ENCODE measurements at places on chromosomes 16 and 17.

- no peak for DNase-seq
Measured at GRCh38 chr16:56700631-56701030, 18.4 kb downstream of the MT1X start.

GRCh38 chr16:48949636-48950035 is 332.0 kb downstream of the CBLN1 start:
- DNase-seq = no peak

GRCh38 chr17:29661213-29661612 is 38.5 kb upstream of the CORO6 start:
- peak; percentile 28 for DNase-seq

- peak; percentile 7 for DNase-seq
Measured at GRCh38 chr17:7858522-7858810, 663 bp downstream of the CYB5D1 start.

DNA sequence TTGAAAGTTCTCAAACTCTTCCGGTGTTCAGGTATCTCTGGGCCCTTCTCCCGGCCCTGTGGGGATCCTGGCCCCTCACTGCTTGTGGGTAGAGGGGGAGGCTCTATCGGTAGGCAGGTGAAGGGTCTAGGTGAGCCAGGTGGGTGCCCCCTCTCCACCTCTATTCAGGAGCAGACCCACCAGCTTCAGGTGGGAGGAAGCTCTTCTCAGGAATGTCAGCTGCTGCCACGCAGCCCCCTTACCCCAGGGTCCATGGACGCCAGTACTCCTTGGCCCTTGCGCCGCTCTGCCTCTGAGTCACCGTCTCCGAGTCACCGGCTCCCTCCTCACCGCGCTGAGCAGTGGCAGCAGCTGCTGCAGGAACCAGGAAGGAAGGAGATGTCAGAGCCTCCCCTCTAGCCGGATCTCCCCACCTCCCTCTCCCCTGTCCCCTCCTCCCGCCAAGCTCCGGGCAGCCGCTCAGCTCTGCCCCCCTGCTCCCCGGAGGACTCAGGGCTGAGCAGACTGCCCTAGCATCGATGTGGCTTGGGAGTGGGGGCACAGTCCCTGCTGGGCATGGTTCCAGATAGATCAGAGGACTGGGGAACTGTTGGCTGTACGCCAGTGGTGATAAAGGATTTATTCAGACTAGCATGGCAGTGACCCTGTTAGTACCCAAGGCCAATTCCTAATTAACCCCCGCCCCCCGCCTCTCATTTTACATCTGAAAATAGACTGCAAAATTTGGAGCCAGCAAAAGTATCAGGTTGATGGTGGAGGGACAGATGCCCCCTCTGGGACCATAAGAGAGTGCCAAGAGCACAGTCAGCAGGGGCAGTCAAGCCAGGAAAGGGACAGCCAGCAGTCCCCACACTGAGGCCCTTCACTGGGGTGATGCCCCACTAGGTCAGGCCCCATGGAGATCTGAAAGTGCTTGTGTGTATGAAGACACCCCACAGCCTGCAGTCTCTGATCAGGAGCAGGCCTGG is at the start of gene OSBPL7:
TSS of gene OSBPL7 (minus strand) at position 371 of the 968 bp plus-strand sequence. CDS start 1,516 bp downstream, outside the sequence.
- peak; percentile 87 for DNase-seq

- no peak for DNase-seq
Measured at GRCh38 chr16:8110572-8111514, 479.5 kb downstream of the TMEM114 start.

- DNase-seq = peak; percentile 77
Measured at GRCh38 chr17:49031965-49032928, 35.1 kb downstream of the IGF2BP1 start.

DNA sequence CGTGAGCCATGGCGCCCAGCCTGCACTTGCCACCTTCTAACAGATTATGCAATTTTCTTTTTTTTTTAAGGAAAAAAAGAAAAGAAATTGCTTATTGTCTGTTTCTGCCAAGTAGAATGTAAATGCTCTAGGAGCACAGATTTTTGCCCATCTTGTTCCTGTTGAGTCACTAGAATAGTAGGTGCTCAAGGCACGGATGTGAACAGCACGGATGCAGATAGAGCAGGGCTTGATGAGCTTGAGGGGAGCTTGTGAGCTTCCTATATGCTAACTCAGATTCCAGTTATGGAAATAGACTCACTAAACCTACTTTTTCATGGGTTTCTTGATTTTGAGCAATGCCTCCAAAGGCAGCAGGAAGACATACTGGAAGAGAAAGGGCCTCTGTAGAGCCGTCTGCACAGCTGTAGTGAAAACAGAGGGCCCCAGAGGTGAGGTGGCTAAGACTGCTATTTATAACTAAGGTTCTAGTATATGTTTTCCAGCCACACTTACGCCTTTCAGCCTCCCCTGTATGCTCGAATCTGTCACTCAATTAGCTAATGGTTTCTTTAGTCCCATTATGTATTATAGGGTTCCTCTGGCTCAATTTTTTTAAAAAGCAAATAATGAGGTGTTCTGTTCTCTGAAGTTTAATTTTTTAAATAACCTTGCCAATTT is 72.8 kb downstream of the WWP2 start:
- DNase-seq = no peak

DNA sequence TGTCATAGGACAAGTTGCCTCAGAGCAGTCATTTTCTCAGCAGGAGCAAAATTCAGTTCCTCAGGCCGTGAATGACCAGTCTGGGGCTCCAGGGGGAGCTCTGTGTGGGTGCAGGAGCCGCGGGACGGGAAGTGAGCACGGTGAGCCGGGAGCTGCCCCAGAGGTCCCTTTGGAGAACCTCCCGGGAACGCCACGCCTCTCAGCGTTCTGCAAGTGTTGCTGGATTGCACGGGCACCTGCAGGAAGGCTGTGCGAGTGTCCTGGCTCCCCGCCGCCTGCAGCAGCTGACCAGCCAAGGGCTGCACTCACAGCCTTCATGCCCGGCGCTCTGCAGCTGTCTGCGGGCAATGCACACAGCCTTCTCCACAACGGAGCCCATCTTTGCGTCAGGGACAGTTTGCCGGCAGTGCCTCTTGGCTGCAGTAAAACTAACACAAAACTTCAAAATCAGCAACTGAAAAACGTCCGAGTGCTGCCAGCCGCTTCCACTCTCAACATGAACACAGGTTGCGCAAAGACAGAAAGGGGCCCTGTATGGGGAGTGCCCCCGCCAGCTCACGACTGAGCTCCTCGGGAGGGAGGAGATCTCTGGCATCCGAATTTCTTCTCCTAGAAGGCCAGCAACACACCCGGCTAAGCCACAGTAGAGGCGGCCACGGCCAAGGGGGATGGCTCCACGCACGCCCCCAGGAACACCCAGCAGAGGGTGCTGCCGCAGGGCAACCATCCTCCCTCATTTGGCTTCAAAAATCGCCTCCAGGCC is 16.0 kb downstream of the NDUFAF8 start:
- DNase-seq = no peak

- no peak for DNase-seq
Measured at GRCh38 chr16:10827691-10828341, 9.2 kb upstream of the TVP23A start.

DNA sequence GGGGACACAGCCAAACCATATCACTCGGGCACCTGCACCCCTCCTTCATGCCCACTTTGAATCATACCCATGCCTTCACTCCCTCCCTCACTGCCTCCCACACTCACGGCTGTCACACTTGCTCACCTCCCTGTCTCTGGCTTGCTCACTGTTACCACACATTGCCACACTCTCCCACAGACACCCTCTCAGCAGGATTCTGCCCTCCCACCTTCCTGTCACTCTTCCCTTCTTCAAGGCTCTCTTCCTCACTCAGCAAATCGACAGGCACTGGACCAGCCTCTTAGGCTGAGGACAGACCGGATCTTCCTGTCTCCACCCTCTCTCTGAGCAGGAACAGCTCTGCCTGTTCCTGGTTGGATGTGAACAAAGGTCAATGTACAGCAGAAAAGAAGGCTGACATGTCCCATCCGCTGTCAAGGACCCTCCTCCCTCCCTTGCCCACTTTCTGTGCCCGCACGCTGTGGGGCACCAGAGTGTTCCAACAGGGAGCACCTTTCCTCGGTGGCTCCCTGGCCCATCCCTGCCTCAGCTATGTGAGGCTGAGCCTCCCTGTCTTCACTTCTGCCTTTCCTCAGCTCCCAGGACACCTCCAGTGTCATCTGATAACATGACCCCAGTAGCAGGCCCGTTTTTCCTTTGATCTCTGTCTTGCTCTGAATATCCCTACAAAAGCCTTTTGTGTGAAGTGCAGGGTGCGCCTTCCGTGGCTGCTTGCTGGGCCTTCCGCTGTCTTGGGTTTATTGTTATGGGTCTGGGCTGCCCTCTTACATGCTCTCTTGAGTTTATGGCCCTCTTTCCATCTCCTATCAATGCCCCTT is 47.0 kb downstream of the CCDC182 start:
- DNase-seq = no peak

DNA sequence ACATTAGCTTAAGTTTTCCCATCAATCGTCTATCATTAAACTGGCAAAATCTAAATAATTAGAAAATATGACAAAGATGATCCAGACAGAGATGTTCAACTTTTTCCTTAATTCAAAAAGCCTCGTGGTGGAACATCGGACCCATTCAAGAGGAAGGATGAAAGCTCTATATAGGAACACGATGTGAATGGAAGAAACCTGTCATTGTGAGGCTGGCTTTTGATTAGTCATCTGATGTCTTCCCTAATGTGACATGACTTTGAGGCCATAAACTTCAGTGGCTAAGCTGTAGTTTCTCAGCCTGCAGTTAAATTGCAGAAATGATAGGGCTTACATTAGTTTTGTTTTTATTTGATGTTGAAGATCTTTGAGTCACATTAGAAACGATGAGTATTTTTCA is 1.0 kb downstream of the AMZ2 start:
- no peak for DNase-seq

DNA sequence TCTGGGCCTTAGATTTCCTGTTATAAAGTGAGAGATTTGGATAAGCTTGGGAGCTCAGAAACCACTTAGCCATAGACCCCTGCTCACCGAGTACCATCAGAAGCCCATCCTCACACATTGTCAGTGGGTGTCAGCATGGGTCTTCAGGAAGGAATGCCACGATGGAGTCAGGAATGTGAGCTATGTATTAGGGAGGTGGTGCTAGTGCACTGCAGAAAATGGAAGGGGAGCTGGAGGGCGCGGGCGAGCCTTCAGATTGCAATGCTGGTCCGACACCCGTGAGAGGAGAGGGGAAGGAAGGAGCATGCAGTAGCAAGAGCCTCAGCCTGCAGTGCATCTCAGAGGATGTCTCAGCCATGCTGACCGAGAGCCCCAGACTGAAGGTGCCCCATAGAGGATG is 294.5 kb downstream of the FOXL1 start:
- DNase-seq = no peak

GRCh38 chr16:27326738-27327585 is 13.2 kb downstream of the IL4R start:
- no peak for DNase-seq

DNA sequence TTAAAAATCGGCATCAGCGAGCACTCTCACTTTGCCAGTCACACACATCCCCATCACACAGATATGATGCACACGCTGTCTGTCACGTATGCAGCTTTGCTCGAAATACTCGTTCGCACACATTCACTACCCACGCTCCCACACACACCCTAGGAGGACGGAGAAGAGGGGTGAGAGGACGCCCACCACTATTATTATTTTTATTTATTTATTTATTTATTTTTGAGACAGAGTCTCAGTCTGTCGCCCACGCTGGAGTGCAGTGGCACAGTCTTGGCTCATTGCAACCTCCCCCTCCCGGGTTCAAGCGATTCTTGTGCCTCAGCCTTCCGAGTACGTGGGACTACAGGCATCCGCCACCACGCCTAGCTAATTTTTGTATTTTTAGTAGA is 30.4 kb downstream of the HASPIN start:
- no peak for DNase-seq

- DNase-seq = no peak
Measured at GRCh38 chr17:17497065-17497844, 1.1 kb upstream of the RASD1 start.

- DNase-seq = no peak
Measured at GRCh38 chr16:66668777-66669444, 27.6 kb downstream of the CMTM4 start.

GRCh38 chr16:14418795-14419225 is 211.2 kb downstream of the PARN start:
- DNase-seq = no peak

GRCh38 chr16:24328835-24329452 is 72.8 kb downstream of the CACNG3 start:
- DNase-seq = no peak

- no peak for DNase-seq
Measured at GRCh38 chr17:71922439-71922838, 198.4 kb upstream of the SOX9 start.

DNA sequence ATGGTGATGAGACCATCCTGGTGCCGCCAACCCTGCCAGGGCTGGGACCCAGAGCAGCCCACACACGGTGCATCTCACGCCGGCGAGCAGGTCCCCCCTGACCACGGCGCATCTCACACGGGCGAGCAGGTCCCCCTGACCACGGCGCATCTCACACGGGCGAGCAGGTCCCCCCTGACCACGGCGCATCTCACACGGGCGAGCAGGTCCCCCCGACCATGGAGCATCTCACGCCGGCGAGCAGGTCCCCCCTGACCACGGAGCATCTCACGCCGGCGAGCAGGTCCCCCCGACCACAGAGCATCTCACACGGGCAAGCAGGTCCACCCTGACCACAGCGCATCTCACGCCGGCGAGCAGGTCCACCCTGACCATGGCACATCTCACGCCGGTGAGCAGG is 59.2 kb downstream of the MRM3 start:
- no peak for DNase-seq

GRCh38 chr16:78072275-78072674 is 27.2 kb upstream of the WWOX start:
- no peak for DNase-seq

DNA sequence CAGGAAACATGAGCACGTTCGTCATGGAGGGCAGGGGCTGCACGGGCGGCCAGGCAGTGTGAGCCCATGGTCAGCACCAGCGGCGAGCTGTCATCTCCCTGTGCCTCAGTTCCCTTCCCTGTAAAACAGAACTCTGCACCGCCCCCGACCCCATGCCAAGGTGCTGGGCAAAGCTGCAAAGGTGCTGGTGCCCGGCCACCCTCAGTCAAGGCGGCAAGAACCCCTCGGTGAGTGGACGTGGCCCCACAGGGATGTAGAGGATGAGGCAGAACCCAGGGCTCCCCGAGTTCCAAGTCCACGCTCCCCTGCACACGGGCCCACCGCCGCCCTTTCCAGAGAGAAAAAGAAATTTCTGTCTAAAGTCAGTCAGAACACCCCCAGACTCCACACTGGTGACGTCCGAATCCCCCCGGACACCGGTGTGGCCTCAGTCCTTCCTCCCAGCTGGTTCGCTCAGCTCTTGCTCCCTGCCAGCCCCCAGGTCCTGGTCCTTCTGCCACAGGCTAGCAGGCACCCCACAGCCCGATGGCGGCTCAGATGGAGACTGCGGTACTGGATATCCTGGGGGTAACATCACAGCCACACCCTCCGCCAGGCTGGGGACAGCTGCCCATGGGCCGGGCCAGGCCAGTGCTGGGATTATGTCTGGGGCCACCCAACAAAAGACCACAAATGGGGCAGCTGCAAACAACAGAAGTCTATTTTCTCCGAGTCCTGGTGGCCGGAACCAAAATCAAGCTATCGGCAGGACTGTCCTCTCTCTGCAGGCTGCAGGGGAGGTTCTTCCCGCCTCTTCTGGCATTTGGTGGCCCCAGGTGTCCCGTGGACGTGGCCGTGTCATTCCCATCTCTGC is 14.4 kb upstream of the BAHCC1 start:
- DNase-seq = no peak

- DNase-seq = no peak
Measured at GRCh38 chr16:10391339-10391738, 5.5 kb downstream of the ATF7IP2 start.

- DNase-seq = no peak
Measured at GRCh38 chr17:42846594-42847280, 2.4 kb downstream of the AOC2 start.

GRCh38 chr16:89583197-89583894 is 7.8 kb downstream of the CPNE7 start:
- no peak for DNase-seq

GRCh38 chr17:74141612-74142011 is 61.9 kb upstream of the RPL38 start:
- DNase-seq = no peak

Data from NCI-H1436 (cell line).